EH (cell line): ENCODE measurements at places on chromosomes 5 and 9.

- no peak for DNase-seq
Measured at GRCh38 chr5:67809589-67809988, 406.0 kb upstream of the PIK3R1 start.

DNA sequence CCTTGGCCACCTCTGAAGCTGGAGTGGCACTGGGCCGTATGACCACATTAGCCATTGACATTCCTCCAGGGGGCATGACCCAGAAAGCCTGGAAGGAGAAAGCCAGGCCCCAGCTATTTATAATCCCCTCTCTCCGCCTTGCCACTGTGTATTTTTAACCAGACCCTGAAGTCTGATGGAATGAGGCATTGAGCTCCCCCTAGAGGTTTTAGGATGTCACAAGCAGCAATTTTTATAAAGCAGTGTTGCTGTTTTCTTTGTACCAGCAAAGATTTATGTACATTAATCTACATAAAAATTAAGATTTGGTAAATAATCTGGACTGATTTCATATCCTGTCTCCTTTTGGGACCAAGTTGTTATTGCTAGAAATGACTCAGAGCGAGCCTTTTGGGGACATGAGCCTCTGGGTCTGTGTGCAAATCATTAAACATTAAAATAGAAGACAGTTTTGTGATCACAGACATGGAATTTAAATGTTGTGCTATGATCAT lies 127.1 kb downstream of the TRIO start:
- peak; percentile 86 for DNase-seq

DNA sequence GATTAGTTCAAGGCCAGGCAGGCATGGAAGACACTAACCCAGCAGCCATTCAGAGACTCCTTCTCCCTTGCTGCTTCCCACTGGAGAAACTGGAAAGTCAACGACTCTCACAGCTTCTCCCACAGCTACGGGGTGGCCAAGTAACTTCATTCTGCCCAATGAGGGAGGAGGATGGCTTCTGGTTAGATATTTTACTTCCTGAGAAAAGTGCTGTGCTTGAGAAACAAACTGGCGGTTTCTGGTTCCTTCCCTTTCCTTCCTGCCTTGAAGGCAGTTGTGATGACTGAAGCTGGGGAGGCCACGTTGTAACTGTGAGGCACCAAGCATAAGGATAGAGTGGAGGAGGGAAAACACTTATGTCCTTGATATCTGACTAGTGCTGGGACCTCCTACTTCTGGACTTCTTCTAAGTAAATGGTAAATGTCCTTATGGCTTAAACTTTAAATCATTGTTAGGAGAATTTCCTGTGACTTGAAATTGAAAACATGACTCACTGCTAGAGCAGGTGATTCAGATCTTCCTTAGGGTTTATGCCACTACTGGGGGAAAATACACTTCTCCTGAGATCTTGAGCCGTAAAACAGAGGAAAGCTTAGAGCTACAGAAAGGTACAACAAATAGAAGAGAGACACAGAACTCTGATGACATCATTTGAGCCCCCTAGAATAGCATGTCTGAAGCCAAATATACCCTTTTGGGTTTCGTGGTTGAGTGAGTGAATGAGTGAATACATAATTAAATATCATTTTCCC lies 3.1 kb upstream of the GNPDA1 start:
- DNase-seq: peak; percentile 48

DNA sequence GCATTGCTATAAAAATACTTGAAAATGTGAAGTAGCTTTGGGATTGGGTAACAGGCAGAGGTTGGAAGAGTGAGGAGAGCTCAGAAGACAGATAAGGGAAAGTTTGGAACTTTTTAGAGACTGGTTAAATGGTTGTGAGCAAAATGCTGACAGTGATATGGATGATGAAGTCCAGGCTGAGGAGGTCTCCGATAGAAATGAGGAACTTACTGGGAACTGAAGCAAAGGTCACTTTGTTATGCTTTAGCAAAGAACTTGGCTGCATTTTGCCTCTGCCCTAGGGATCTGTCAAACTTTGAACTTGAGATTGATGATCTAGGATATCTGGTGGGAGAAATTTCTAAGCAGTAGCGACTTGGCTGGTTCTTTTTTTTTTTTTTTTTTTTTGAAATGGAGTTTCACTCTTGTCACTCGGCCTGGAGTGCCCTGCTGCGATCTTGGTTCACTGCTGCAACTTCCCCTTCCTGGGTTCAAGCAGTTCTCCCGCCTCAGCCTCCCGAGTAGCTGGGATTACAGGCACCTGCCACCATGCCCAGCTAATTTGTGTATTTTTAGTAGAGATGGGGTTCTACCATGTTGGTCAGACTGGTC lies 998.9 kb downstream of the TLE1 start:
- DNase-seq: no peak

DNA sequence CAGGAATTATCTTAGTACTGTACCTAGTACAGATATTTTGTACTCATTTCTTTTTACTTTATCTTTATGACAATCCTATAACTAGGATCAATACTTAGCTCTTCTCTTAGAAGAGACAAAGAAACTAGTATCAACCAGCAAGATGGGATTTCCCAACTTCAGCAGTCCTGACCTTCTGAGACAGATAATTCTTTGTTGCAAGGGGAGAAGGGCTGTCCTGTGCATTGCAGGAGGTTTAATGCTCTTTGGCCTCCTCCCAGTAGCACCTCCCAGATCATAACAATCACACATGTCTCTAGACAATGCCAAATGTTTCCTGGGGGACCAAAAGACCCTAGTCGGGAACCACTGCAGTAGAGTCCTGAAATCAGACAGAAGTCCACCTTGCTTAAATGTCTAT lies 424.3 kb upstream of the DMAC1 start:
- DNase-seq: no peak

- peak; percentile 32 for DNase-seq
Measured at GRCh38 chr5:127876384-127876783, 173.2 kb downstream of the CCDC192 start.
